ENCODE measurements at places on chromosomes 3 and 15. TPM values are rescaled to one million over a fixed set of nuclear protein-coding genes. Genes with fewer than 3 reads are reported as not detected.
A peak's percentile ranks its signal among the peaks of the same experiment; 100 is the strongest.

DNA sequence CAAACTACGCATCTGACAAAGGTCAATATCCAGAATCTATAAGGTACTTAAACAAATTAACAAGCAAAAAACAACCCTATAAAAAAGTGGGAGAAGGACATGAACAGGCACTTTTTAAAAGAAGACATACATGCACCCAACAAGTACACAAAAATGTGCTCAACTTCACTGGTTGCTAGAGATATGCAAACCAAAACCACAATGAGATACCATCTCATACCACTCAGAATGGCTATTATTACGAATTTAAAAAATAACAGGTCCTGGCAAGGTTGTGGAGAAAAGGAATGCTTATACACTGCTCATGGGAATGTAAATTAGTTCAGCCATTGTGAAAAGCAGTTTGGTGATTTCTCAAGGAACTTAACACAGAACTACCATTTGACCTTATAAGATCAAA is 175.6 kb upstream of the MLF1 start:
- no peak for DNase-seq

GRCh38 chr3:138494607-138494929 is 60.2 kb downstream of the ESYT3 start:
- DNase-seq, result no peak

DNA sequence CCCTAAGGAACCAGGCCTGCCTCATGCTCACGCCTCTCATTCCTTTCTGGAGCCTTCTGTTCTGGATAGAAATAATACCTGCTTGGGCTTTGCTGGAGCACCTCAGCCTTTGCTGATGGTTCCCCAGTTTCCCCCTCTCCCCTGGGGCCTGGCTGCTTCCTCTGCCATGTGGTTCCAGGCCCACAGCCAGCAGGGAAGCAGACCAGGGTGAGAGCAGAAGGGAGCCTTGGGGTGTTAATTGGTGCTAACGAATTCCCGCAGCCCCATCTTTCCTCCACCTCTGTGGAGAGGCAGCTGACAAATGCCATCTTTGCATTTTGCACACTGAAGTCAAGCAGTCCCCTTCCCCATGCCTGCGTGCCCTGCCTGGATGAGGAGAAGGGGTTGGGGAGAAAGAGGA is 13.1 kb upstream of the CORO2B start:
- peak; percentile 56 for DNase-seq

The SHF gene
- total RNA-seq, result 26.8 TPM

- DNase-seq, result no peak
Measured at GRCh38 chr15:44096596-44096995, 98.5 kb downstream of the FRMD5 start.

- DNase-seq, result no peak
Measured at GRCh38 chr15:28243901-28244300, 78.1 kb downstream of the HERC2 start.

DNA sequence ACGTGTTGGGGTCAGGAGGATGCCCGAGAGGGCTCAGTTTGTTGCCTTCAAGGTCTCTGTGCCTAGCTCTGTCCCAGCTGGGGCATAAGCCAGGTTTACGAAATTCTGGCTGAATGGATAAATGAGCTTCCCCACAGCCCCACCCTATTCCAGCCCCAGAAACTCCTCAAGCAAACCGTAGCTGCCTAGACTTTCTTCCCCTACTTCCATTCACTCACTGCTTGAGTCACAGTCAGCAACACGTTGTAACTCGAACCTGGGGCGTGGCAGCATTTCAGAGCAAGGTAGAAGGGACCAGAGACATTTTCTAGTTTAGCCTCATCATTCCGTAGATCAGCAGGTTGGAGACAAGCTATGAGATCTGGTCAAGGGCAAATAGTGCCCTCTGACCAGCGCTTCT is 24.2 kb downstream of the NMNAT3 start:
- DNase-seq, result peak; percentile 38

The TPRG1 gene
- total RNA-seq, result 0.69 TPM

DNA sequence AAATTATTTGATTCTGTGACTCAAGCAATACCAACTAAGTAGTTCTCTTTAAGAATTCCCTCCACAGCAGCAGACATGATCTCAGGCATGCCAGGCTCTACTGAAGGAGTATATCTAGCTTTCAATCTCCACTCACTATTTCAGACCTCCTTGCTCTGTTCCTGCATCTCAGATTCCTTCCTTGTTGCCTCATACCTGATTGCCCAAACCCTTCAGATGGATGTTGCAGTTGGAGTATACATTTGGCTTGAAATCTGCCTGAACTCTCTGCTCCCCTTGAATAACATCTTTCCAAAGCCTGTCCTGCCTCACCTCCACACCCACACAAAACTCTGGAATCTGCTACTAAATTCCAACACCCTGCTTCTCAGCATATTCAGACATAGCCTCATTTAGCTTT is 19.8 kb upstream of the TM4SF4 start:
- no peak for DNase-seq

- DNase-seq, result no peak
Measured at GRCh38 chr3:22122567-22122966, 371.6 kb upstream of the ZNF385D start.

- no peak for DNase-seq
Measured at GRCh38 chr3:64185436-64185835, 39.8 kb downstream of the PRICKLE2 start.

Data from endodermal cell (in vitro differentiated cells).